KG1 (cell line): ENCODE measurements at places on chromosomes 16 and 17.

GRCh38 chr17:63949576-63950250 is 17.6 kb upstream of the CD79B start:
- no peak for DNase-seq

DNA sequence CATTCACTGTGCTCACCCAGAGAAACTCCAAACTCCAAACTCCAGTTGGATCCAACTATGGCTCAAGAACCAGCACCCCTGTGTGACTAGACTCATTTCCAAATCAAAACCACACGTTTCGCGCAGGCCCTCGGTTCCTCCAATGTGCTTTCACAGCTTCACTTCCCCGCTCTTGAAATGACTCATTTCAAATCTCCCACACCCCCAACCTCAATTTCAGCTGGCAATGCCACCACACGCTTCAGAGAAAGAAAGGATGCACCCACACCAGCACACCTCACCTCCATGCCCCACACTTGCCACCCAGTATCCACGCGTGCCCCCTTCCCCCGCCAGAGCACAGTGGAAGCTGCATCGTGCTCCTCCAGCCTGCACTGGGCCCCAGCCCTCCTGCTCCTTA is 9.0 kb downstream of the TMEM92 start:
- DNase-seq = no peak

- DNase-seq = no peak
These were observed 135.8 kb downstream of the USP31 start for GRCh38 chr16:23013484-23013883.

- no peak for DNase-seq
These were observed 1.9 kb upstream of the SALL1 start for GRCh38 chr16:51152691-51153576.

GRCh38 chr17:82979718-82980117 is 99.7 kb upstream of the METRNL start:
- no peak for DNase-seq
